MCF 10A (cell line): ENCODE measurements at places on chromosomes 6 and 20. TPM values are rescaled to one million over a fixed set of nuclear protein-coding genes. Genes with fewer than 3 reads are reported as not detected.

The CRISP2 gene
- not detected in 2 replicates for total RNA-seq

The PM20D2 gene
- total RNA-seq: 9.9 and 11.9 TPM in 2 replicates

The IBTK gene
- total RNA-seq: 59.0 and 66.2 TPM in 2 replicates

The TOP1 gene
- total RNA-seq: 141 and 174 TPM in 2 replicates

The CCN5 gene
- 0.93 and 1.4 TPM in 2 replicates for total RNA-seq

The PGC gene
- total RNA-seq: not detected in 2 replicates

The SNAP25 gene
- total RNA-seq: not detected in 2 replicates

The ATXN1 gene
- 16.5 and 34.5 TPM in 2 replicates for total RNA-seq

The B3GALT4 gene
- total RNA-seq: 0.37 and 0.58 TPM in 2 replicates

The CNR1 gene
- total RNA-seq: 0.16 TPM in 1 of 2 replicates, not detected in the other

The PPP1R14C gene
- total RNA-seq: 32.0 and 38.7 TPM in 2 replicates

The MAD2L1BP gene
- total RNA-seq: 21.2 and 21.6 TPM in 2 replicates
